ENCODE measurements at places on chromosomes 2 and 18. TPM values are rescaled to one million over a fixed set of nuclear protein-coding genes. Genes with fewer than 3 reads are reported as not detected.

Gene MRO
- not detected for total RNA-seq

Gene HOXD4
- total RNA-seq = not detected

Gene AGXT
- total RNA-seq = not detected

Gene FAM124B
- not detected for total RNA-seq

Gene CDH2
- 0.18 TPM for total RNA-seq

Gene REG3A
- not detected for total RNA-seq

Gene ZNF385B
- total RNA-seq = not detected

Gene REG3G
- total RNA-seq = not detected

Gene GEN1
- 19.8 TPM for total RNA-seq

Gene C2orf76
- total RNA-seq = 9.6 TPM

Gene MXD1
- 9.9 TPM for total RNA-seq

Gene UGT1A3
- not detected for total RNA-seq

Gene CYRIA
- total RNA-seq = 0.70 TPM

DNA sequence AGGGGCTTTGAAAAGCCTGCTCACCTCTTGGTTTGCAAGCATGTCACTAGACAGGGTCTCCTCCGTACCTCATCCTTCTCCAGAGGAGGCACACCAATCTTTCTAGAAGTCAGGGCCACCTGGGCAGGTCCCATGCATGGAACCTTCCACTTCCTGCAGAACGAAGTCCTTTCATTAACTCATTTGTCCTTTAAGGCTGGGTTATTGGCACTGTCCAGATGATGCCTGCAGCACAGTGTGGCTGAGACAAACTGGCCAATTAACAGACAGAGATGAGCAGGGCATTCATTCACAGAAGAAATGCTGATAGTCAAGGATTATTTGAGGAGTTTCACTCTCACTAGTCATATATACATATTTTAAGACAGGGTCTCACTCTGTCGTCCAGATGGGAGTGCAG lies 245.3 kb downstream of the TFCP2L1 start:
- DNase-seq = no peak

- no peak for DNase-seq
These were observed 65.8 kb downstream of the ETAA1 start for GRCh38 chr2:67462738-67463496.

DNA sequence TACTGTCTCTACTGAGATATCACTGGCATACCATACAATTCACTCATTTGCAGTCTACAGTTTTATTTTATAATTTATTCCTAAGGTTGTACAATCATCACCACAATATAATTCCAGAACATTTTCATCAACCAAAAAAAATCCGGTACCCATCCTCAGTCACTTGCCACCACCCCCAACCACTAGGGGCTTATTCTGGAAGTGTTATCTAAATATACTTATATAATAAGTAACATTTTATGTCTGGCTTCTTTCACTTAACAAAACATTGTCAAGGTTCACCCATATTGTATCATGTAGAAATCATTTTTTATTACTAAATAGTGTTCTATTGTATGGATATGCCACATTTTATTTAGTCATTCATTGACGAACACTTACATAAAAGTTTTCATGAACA lies 440.8 kb downstream of the RNF144A start:
- no peak for DNase-seq

DNA sequence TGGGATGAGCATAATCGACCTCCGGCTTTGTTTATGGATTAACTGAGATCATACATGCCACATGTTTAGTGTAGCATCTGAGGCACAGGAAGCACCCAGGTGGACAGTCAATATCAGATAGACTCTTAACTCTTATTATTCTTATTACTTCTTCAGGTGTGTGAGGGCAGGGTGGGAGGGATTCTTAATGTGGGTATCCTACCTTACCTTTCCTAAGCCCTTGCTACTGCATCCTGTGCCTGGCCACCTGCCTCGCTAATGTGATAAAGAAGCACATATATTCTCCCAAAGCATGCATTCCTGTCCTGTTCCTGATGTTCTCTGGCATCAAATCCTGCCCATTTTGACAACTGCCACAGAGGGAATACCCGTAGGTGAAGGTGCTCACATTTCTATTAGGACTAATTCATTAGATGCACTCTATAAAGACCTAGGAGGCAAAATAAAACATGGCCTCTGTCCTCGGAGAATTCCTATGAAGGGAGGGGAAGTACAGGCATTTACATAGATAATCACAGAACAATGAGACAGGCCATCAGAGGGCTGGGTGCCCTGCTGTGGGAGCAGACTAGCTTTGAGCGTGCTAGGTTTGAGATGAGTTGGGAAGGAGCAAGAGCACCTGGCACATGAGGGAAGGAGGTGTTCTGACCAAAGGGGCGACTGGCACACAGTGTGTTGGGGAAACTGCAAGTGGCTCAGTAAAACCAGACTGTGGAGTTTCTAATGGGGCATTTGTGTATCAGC lies 19.5 kb upstream of the CELF4 start:
- no peak for DNase-seq

GRCh38 chr18:63293935-63294334 lies 25.6 kb downstream of the BCL2 start:
- DNase-seq = no peak

- DNase-seq = no peak
These were observed 167.5 kb downstream of the TWIST2 start for GRCh38 chr2:239015218-239015900.

DNA sequence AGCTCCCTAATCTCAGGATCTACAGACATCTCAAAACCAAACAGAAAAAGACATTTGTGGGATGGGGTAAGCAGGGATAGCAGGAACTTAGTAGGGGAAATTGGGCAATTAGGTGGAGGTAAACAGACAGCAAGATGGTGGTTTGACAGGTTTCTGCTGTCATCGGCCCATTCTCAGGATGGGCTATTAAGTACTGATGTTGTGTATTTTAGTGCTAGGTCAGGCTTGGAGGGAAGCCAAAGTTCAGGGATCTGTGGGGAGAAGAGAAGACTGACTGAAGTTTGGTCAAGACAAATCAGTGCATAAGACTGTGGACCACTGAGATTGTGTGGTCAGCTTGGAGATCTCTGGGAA lies 96.8 kb upstream of the THUMPD2 start:
- no peak for DNase-seq

GRCh38 chr2:210162466-210163124 lies 8.6 kb downstream of the KANSL1L start:
- DNase-seq = no peak

- no peak for DNase-seq
These were observed 14.6 kb downstream of the STRADB start for GRCh38 chr2:201466050-201466675.

DNA sequence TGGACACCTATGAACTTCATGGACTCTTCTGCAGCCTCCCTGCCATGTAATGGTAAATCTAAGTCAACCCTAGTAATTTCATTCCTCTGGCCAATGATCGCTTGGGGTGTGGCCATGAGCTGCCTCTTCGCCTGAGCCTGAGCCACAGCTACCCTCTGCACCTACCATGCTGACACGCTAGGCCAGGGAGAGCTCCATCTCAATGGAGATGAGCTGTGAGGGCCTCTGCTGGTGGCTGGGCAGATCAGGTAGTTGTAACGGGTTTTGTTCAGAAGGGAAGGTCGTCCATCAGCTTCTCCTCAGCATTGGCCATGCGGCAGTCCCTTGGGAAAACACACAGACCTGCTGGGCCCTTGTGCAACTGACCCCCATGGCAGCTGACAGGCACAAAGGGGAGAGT lies 24.4 kb downstream of the MPHOSPH10 start:
- DNase-seq = peak; percentile 57

- no peak for DNase-seq
These were observed 82.8 kb upstream of the ZNF521 start for GRCh38 chr18:25434745-25435144.

DNA sequence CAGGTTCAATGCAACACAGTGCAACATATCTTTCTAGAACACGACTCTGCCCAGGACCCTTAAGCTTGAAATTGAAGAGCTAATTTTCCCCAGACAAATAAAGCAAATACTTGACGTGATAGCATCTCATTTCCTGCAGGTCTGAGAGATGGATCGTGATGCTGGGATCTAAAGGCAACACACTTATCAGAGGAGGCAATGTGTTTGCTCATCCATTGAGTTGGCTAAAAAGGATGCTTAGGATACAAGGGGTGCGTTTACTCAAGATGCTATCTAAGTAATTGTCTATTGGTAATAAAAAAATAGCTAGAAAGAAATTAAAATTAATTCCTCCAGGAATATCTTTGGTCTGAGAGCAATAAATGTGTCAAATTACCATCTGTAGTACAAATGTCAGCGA lies 129.0 kb downstream of the SOCS6 start:
- no peak for DNase-seq

- no peak for DNase-seq
These were observed 610 bp downstream of the SPC25 start for GRCh38 chr2:168889635-168890005.

GRCh38 chr2:46006473-46007025 lies 290.7 kb upstream of the EPAS1 start:
- no peak for DNase-seq

DNA sequence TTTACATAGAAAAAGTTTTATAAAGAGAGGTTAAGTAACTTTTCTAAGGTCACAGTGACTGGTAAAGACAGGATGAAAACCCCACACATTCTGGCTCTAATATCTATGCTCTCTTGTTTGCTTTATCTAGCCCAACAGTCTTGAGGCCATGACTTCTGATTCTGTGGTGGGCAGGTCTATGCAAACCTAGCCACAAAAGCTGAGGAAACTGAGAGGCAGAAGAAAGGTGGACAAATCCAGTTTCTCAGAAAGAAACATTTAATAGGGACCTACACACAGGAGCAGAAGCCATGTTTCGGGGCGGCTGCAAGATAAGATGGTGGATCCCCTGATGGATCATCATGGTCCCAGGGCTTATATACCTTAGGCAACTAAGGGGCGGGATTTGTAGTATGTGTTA lies 21.8 kb downstream of the HSPD1 start:
- no peak for DNase-seq

DNA sequence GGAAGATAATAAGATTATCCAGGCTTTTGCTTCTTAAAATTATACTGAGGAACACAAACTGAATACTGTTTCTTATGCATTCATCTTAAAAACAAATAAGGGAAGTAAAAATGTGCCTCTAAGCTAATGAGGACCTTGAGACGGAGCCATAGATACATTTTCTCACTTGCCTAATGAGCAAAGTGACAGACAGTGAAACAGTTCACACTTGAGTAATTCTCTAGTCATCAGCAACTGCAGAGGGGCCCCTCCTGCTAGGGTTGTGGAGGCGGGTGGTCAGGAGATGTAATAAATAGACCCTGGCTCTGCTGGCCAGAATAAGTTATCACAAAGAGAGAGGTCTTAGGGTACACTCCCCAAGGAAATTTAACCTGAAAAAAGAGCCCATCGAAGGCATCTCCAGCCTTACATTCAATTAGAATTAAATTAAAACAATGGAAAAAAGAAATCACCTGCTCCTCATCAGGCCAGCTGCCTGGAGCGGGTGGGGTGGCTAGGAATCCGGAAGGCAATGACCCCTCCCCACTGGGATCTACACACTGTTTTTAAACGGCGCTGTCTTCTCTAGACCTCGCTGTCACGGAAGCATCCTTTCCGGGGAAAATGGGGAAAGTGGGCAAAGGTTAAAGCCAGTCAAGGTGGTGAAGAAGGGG lies 32.6 kb upstream of the INSIG2 start:
- no peak for DNase-seq

- peak; percentile 78 for DNase-seq
These were observed 70.2 kb upstream of the SH3BP4 start for GRCh38 chr2:234881413-234882241.

DNA sequence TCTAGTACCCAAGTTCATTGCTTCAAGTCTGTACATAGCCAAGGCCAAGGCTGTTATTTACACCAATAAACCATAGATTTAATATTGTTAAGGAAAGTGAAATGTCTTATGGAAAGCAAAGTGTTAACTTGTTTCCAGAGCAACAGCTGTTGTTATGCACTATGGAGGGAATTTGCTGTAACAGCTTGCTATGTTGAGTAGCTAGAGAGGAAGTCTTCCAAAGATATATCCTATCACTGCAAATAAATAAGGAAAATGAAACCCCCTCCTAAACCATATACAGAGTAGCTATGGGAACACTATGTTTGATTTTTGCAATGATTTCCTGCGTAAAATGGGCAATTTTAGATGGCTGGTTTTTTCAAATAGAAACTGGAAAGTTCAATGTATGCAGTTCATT lies 21.1 kb downstream of the TMEM182 start:
- DNase-seq = no peak

GRCh38 chr2:95043300-95044093 lies 18.0 kb downstream of the MAL start:
- peak; percentile 83 for DNase-seq

- DNase-seq = no peak
These were observed 1066.9 kb downstream of the TSN start for GRCh38 chr2:122822319-122822718.

DNA sequence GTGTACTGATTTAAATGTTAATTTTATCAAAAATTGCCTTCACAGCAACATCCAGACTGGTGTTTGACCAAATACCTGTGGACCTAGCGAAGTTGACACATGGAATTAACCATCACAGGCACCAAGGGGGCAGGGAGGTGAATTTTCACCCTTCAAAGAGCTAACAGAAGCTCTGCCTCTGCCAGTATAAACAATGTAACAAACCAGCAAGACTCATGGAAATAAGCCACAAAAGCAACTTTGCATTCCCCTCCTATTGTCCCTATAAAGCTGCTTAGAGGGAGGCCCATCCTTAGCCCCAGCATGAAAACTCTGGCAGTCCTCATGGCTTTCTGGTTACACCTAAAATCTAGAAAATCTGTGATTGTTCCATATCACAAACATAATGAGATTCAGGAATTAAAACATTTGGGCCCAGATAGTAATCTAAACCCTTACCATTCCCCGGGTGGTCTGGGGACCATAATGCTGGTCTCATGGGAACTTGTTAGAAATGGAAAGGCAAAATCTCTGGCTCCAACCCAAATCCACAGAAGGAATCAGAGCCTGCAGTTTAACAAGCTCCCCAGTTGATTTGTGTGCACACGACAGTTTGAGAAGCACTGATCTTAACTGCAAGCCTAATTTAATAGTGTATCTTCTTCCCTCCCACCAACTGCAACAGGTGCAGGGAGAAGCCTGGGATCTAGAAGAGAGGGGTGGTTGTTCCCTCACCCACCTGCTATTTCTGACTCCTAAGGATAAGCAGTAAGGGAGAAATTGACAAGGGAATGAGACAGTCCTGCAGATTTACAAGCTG lies 23.1 kb downstream of the SERPINB11 start:
- no peak for DNase-seq
